ENCODE measurements at places on chromosomes 3 and 15. TPM values are rescaled to one million over a fixed set of nuclear protein-coding genes. Genes with fewer than 3 reads are reported as not detected.

Gene SLC9A9
- 0.07 TPM for total RNA-seq

Gene SPRED1
- total RNA-seq, result 11.4 TPM

Gene ASB14
- not detected for total RNA-seq

Gene ROPN1
- not detected for total RNA-seq

Gene VPS13C
- total RNA-seq, result 9.2 TPM

Gene ZBED2
- 0.36 TPM for total RNA-seq

Gene ISLR2
- total RNA-seq, result 0.13 TPM

Gene CCR3
- total RNA-seq, result not detected

Gene LMOD3
- total RNA-seq, result not detected

Gene POU1F1
- not detected for total RNA-seq

Gene CASR
- total RNA-seq, result not detected

Gene MNS1
- total RNA-seq, result 2.7 TPM

Gene HRG
- total RNA-seq, result not detected

Gene SENP8
- 1.3 TPM for total RNA-seq

Gene RHCG
- 35.8 TPM for total RNA-seq

Gene CEP70
- total RNA-seq, result 6.0 TPM

Gene GMNC
- total RNA-seq, result not detected

Gene CSPG5
- 1.2 TPM for total RNA-seq

Gene SCN11A
- not detected for total RNA-seq

Gene TRMT10C
- 37.5 TPM for total RNA-seq

Gene WDR93
- 0.28 TPM for total RNA-seq

Gene DTX3L
- total RNA-seq, result 11.6 TPM

All from A549 treated with CpdA at 1 μM for 4 hours (cell line).